Activated naive CD8-positive, alpha-beta T cell treated with anti-CD3 and anti-CD28 coated beads for 36 hours (primary cell): ENCODE measurements at places on chromosomes 6 and 20. TPM values are rescaled to one million over a fixed set of nuclear protein-coding genes. Genes with fewer than 3 reads are reported as not detected.

Gene OGFRL1
- total RNA-seq, result 5.3 TPM

Gene GTSF1L
- not detected for total RNA-seq

Gene RAB23
- total RNA-seq, result 1.5 TPM

Gene CFAP206
- not detected for total RNA-seq

Gene HNF4A
- total RNA-seq, result not detected

Gene ZKSCAN4
- total RNA-seq, result 5.0 TPM

Gene TFAP2A
- total RNA-seq, result not detected

Gene KIF13A
- not detected for total RNA-seq

Gene HLA-DRB5
- 0.52 TPM for total RNA-seq

Gene TGM3
- not detected for total RNA-seq

Gene DYNLT2
- total RNA-seq, result 2.0 TPM

Gene ULBP3
- total RNA-seq, result 0.68 TPM

Gene FAM162B
- total RNA-seq, result not detected

Gene ZBTB46
- total RNA-seq, result 0.04 TPM

Gene ID4
- total RNA-seq, result not detected

Gene NDUFAF4
- total RNA-seq, result 98.9 TPM

Gene C20orf144
- 0.10 TPM for total RNA-seq

Gene DEFB124
- not detected for total RNA-seq

Gene RAB44
- total RNA-seq, result not detected

Gene NNAT
- total RNA-seq, result 0.23 TPM

Gene SMLR1
- total RNA-seq, result not detected

Gene TEAD3
- 0.66 TPM for total RNA-seq

Gene KCNK16
- not detected for total RNA-seq

Gene SLC13A3
- total RNA-seq, result not detected

Gene SLC16A10
- total RNA-seq, result 13.4 TPM

Gene KIAA0408
- total RNA-seq, result 3.1 TPM

Gene RAB32
- not detected for total RNA-seq

Gene MCM8
- 35.2 TPM for total RNA-seq

Gene RSPO3
- total RNA-seq, result not detected

Gene TFAP2D
- not detected for total RNA-seq

Gene PNLDC1
- total RNA-seq, result 0.31 TPM

Gene AVP
- not detected for total RNA-seq

Gene PROCR
- total RNA-seq, result 4.5 TPM

Gene EPB41L1
- 0.99 TPM for total RNA-seq

Gene THBD
- not detected for total RNA-seq

Gene LY6G6C
- total RNA-seq, result not detected

Gene DOK5
- total RNA-seq, result 3.9 TPM

Gene LY6G6F
- total RNA-seq, result not detected

Gene FAM184A
- 3.7 TPM for total RNA-seq

Gene OPRL1
- total RNA-seq, result 0.16 TPM

Gene WFDC2
- total RNA-seq, result 0.98 TPM

Gene ATRN
- 7.7 TPM for total RNA-seq

Gene SRF
- 49.1 TPM for total RNA-seq

Gene PRR18
- total RNA-seq, result 0.33 TPM

Gene HTR1E
- total RNA-seq, result not detected

Gene GPSM3
- total RNA-seq, result 68.4 TPM

Gene SLC22A2
- not detected for total RNA-seq

Gene FABP7
- not detected for total RNA-seq

Gene ADGRG6
- total RNA-seq, result 2.4 TPM

Gene EYA2
- not detected for total RNA-seq

Gene BANF2
- total RNA-seq, result not detected

Gene DPPA5
- not detected for total RNA-seq

Gene HAO1
- total RNA-seq, result not detected

Gene OTOR
- not detected for total RNA-seq

Gene SAPCD1
- 7.6 TPM for total RNA-seq

Gene OXT
- not detected for total RNA-seq

Gene CAGE1
- 0.10 TPM for total RNA-seq

Gene SPATS1
- total RNA-seq, result not detected

Gene CLDN20
- total RNA-seq, result not detected
